ENCODE measurements at places on chromosomes 11 and 22.
A peak's percentile ranks its signal among the peaks of the same experiment; 100 is the strongest.

DNA sequence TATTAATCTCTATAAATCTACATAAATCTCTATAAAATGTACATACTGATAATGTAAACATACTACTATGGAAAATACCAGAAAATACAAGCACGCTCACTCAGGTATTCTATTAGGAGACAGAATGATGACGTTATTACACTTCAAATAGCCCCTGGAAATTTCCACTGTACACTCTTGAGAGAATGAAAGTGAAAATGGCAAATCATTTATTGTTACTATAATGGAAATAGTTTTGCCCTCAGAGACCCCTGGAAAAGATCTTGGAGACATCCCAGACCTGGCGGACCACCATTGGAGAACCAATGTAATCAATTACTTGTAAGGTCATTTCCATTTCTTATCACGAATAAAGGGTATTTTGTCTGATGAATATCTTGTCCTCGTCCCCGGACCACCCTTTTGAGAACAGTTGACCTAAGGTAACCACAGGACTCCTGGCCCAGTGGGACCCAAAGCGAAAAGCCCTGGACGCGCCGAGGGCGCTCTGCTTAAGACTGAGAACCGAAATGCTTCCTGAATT lies 509 bp upstream of the PRRG4 start:
- DNase-seq, result no peak

DNA sequence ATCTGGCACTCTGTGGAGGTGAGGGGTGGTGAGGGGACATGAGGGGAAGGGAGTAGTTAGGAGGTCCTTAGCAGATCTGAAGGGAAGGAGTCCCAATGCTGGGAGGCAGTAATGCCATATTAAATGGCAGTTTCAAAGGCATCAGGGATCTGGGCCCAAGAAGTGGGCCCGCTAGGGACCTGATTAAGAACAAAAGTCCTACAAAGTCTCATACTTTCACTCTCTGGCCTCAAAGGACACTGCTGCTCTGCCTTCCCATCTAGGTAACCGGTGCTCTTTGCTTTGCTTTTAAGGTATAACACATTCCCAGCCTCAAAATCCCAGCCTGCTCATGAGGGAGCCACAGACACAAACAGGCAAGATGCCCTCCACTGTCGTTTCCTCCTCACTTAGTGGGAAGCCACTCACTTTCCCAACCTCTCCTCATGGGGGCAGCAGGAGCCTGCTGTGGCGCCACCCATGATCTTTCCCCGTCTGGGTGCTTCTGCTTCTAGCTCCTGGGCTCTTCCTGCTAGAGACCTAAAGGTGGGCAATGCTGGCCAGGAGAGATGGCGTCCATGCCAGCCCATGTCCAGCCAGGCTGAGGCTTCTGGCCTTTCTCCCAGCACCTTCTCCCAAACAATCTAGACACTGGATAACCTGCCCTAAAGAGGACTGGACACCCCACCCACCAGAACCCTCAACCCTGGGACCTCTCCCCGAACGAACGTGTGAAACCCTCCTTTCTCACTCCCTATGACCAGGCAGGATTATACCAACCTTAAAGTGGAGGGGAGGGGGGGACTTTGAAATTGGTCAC lies 68.3 kb downstream of the PLEKHA7 start:
- DNase-seq, result peak; percentile 59

DNA sequence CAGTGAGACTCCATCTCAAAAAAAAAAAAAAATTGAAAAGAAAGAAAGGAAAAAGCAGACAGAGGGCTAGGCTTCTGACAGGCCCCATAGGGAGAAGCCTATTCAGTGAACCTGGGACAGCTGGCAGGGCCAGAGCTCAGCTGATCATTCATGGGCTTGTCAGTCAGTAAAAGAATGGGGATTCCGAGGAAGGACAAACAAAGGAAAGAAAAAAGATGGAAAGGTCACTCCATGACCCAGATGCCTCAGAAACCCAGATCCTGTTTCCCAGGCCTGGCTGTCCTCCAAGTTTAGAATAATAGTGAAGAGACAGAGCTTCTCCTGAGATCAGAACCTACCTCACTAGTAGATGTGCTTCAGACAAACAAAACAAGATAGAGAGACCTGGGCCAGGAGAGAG lies 34.3 kb upstream of the ASPHD2 start:
- DNase-seq, result peak; percentile 83

DNA sequence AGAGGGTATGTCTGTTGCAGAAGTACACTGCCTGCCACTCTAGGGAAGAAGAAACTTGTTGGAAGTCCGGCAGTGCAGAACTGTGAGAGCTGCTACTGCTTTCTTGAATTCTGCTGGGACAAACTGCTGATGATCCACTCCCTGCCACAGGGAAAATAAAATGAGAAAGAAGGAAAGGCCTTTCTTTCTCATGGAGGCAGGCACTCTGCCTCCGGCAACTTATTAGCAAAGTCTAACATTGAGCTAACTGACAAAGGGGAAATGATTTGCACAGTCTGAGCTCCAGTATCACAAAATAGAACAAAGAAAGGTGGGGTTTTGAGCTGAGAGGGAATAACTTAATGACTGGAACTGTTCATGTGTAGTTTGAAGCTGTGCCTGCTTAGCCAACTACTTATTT lies 134.6 kb downstream of the AASDHPPT start:
- no peak for DNase-seq

DNA sequence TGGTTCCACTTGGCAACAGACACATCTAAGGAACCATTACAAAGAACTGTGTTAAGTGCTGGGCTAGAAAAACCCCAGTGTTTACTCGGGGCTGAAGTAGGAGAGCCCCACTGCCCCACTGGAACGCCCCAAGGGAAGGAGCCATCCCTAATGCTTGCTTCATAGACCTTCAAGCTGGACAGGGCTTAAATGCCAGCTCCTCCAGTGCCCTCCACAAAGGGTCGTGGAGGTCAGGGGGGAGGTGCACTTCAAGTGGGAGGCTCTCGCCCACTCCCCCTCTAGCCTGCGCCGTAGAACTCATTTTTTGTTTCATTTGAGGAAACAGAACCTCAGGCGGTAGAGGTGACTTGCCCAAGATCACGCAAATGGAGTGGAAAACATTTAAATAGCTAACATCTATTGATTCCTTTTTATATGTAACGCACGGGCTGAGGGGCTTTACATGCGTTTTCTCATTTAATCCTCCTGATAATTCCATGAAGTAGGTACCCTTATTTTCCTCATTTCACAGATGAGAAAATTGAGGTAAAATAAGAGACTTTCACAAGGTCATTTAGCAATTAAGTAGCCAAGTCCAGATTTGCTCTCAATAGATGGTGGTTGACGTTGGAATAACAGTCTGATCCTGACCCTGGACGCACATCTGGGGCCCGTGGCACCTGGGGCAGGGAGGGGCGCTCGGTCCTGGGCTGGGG lies 545 bp upstream of the ZDHHC13 start:
- peak; percentile 11 for DNase-seq

DNA sequence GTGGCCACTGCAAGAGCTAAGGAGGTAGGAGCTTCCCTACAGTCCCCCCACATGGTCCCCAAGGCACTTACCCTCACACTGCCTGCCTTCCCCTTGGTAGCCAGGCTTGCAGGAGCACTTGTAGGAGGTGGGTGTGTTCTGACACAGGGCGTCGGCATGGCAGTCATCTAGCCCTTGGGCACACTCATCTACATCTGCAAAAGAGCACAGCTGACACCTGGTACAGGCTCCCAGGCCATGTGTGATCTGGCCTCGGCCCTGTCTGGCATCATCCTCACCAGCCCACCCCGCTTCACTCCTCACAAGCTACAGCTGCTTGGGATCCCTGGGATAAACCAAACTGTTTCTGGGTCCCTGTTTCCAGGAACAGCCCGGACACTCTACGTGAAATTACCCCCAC lies 1.8 kb downstream of the SCUBE2 start:
- no peak for DNase-seq

- no peak for DNase-seq
Measured at GRCh38 chr22:30830907-30831306, 136.2 kb downstream of the OSBP2 start.

DNA sequence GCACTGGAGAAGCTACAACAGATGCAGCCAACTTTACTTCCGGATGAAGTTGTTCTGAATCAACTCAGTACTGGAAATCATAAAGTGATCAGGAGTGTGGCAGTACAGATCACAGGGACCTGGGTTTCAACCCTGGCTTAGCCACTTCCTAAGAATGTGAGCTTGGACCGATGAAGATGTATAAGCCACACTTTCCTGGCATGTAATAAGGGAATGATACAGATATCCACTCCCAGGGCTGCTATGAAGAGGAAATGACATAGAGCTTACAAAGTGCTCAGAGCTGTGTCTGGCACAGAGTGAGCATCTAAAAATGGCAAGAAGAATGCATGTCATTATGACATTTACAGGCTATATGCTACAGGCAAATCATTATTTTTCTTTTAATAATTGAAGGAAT lies 378.7 kb downstream of the NTM start:
- no peak for DNase-seq

- no peak for DNase-seq
Measured at GRCh38 chr22:47174096-47174495, 411.6 kb downstream of the TBC1D22A start.

DNA sequence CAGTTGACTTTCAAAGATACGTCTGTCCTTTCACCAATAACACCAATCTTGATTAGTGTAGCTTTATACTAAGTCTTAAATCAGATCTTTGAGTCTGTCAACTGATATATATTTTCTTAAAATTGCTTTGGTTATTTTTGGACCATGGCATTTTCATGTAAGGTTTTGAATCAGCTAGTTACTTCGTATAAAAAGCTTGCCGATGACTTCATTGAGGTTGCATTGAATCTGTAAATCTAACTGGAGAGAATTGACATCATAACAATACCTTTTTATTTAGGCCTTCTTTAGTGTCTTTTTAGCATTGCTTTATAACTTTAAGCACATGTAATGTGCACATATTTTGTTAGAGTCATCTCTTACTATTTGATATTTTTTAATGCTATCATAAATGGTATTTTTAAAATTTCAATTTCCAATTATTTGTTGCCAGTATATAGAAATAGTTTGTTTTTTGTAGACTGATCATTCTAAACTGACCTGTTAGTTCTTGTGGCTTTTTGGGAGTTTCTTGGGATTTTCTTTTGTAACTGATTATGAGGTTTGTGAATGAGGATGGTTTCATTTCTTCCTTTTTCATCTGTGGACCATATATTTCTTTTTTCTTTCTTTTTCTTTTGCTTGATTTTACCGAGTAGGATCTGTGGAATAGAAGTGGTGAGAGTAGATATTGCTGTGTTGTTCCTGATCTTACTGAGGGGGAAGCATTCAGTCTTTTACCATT lies 61.4 kb downstream of the DDX10 start:
- no peak for DNase-seq
